NCI-H345 (cell line): ENCODE measurements at places on chromosomes 13 and 19.

GRCh38 chr19:2804156-2805004 lies 15.3 kb upstream of the ZNF554 start:
- no peak for DNase-seq

DNA sequence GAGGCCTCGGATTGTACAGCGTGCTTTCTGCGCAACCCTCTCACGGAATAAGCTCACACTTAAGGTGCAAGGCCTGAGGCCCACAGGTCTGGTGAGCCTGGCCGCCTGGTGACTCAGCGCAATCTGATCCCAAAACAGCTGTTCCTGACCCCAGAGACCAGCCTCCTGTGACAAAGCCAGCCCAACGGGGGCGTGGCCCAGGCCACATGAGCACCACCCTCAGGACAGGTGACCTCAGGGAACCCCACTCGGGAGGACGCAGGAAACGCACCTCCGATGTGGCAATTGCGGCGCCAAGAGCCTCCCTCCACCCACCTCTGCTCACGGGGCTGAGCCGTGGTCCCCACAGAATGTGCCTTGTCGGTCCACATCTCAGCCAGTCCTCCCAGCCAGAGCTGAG lies 26.4 kb downstream of the GRTP1 start:
- DNase-seq = no peak

GRCh38 chr19:46661735-46662592 lies 982 bp upstream of the DACT3 start:
- DNase-seq = peak; percentile 86

DNA sequence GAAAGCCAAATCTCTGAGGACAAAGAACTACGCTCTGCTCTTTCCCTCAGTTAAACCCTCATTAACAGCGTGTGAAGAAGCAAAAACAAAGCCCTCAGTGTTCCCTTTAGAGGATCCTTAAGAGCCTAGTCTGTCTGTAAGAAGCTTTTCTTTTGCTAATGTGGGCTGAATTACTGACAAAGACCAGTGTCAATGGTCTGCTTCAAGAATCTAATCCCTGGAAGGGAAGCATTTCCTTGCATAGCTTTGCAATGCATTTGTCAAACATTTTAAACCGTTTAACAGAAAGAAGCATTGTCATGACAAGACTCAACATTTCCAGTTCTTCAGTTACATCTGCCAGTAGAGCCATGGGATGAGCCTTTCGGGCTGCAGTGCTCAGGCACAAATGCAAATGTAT lies 64.9 kb downstream of the EDNRB start:
- DNase-seq = no peak

- DNase-seq = no peak
Measured at GRCh38 chr19:11087870-11088505, 1.3 kb upstream of the LDLR start.

GRCh38 chr19:1466018-1466460 lies 13.0 kb downstream of the C19orf25 start:
- no peak for DNase-seq

GRCh38 chr19:45768984-45769782 lies at the start of gene SIX5:
Gene SIX5 (minus strand): TSS chr19:45769252. CDS start chr19:45768844, 408 bp downstream.
- peak; percentile 94 for DNase-seq

- no peak for DNase-seq
Measured at GRCh38 chr13:33006638-33007037, 9.6 kb upstream of the KL start.

DNA sequence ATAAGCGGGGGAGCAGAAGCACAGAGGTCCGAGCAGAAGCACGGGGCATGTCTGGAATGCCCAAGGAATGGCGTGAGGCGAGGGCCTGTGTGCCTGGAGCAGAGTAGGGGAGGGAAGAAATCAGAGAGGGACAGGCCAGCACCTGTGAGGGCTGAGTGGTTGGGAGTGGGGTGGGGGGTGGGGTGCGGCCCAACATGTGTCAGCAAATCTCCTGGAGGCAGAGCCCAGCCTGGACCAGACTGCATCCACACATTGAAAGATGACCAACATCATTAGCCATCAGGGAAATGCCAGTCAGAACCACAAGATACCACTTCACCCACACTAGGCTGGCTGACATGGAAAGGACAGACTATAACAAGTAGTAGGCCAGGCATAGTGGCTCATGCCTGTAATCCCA lies 11.2 kb downstream of the CLASRP start:
- DNase-seq = no peak

GRCh38 chr13:90500569-90500968 lies 846.9 kb upstream of the MIR17HG start:
- DNase-seq = no peak
